ENCODE measurements at places on chromosomes 7 and 10.

DNA sequence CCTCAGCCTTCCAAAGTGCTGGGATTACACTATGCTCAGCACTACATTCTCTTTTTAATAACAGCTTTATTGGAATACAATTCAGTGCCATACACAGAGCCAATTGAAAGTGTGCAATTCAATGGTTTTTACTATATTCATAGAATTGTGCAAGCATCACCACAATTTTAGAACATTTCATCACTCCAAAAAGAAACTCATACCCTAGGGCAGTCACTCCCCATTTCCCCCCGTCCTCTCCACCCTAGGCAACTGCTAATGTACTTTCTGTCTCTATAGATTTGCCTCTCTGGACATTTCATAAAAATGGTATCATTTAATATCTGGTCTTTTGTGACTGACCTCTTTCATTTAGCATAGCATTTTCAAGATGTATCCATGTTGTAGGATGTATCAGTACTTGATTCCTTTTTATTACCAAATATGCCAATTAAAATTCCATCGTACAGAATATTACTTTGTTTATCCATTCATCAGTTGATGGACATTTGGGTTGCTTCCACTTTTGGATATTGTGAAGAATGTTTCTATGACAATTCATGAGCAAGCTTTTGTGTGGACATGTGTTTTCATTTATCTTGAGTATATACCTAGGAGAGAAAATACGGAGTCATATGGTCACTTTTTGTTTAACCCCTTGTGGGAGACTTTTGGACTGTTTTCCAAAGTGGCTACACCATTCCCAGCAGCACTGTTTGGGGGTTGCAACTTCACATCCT lies 6.3 kb upstream of the XPNPEP1 start:
- no peak for DNase-seq

GRCh38 chr7:75815418-75816064 lies 1.9 kb upstream of the CCL24 start:
- no peak for DNase-seq

- peak; percentile 39 for DNase-seq
These were observed 36.0 kb downstream of the AGAP3 start for GRCh38 chr7:151122276-151122675.

- peak; percentile 27 for DNase-seq
These were observed 520 bp downstream of the MOSPD3 start for GRCh38 chr7:100612730-100613390.

DNA sequence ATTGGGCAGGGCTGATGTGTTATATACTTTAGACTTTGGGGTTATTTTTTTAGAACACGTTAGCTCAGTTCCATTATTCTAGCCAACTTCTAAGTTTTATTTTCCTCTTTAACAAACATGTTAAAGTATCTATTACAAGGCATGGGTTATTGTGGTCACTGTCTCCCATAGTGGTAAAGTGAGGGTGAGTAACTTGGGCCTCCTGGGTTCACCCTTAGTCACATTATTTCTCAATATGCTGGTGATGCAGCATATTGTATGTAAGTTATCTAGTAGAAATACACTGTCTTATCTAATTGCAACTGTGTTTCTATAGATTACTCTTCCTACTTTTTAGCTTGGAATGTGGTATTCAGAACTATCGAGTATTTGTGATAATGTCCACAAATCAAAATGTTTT lies 65.9 kb downstream of the BBS9 start:
- DNase-seq: peak; percentile 88

DNA sequence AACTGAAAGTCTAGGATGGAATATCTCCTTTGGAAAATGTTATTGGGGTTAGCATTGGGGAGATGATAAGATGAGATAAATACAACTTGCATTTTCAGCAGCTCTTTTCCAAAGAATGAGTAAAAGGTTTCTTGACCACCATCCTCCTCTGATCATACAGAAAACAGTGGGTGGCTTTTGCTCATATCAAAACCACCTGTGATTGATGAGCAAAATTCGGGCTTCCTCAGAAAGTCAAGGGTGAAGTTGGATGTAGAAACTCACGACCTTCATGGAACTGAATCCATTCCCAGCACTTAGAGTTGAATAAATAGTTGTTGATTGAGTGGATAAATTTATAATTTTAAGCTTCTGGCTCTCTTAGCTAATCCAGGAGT lies 158.4 kb downstream of the DNAJB6 start:
- DNase-seq: no peak

DNA sequence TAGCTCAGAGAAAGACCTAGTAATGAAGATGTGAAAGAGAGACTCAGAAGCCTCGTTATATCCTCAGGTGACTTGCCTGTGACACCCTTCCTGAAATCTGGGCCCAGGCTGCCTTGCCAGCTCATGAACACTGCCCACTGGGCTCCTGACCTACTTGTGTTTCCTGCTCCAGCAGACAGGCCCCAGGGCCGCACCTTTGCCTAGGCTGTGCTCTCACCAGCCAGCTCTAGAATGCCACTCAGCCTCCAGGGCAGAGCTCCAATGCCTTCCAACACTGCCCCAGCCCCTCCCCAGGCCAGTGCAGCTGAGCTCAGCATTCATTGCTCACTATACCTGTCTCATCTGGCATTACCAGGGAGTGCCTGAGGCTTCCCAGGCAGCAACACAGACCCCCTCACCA lies 94.3 kb downstream of the DLG5 start:
- peak; percentile 62 for DNase-seq

- no peak for DNase-seq
These were observed 374.5 kb downstream of the PHTF2 start for GRCh38 chr7:78172933-78173591.

- no peak for DNase-seq
These were observed 190.0 kb upstream of the KLF6 start for GRCh38 chr10:3975016-3975415.

DNA sequence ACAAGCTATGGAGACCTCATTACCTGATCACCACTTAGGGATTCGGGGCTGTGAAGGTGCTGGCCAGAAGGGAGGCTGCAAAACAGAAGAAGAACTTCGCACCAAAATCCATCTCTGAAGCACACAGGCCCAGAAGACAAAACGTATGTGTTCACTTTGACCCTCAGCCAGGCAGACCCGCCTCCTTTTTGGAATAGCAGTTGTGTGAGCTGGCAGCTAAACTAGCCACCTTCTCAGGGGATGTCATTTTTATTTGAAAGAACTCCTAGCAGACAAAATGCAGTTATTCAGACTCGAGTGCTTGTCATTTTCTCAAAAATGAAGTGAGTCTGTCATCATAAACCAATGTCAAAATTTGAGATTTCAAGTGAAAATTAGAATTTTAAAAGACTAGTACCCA lies 71.7 kb downstream of the TNS3 start:
- no peak for DNase-seq

GRCh38 chr7:33816106-33816505 lies 89.2 kb upstream of the BMPER start:
- no peak for DNase-seq

DNA sequence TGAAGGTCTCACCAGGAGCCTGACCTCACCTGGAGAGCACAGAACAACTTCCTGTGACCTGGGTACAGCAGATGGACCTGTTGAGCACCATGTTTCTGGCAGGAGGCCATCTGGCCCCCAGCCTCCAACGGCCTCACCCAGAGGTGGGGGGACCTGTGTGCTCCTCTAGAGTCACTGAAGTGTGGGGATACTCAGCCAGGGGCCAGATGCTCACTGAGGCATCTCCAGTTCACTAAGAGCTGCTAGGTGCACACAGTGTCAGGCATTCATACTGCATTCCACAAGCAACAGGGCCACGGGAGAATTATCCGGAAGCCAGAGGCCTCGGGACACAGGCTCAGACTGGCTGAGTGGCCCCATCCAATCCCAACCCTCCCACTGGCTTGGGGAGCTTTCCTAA lies 161.4 kb downstream of the TCERG1L start:
- no peak for DNase-seq

DNA sequence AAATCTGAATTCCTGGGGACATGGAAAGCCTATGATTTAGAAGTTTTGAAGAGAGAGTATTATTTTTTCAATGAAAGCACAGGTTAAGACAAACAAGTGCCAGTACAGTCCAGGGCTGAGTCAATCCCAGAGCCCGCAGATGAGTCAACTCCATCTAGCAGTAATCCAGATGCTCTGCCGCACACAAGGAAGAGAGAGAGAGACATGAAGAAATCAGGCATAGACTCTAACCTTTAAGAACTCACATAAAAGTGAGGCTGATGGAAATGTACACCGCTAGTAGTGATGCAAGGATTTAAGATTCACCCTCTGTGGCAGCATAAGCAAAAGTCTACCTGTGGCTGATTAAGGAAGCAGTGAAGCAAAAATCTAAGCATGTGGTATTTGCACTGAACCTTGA lies 651.5 kb downstream of the TNS3 start:
- DNase-seq: peak; percentile 95

DNA sequence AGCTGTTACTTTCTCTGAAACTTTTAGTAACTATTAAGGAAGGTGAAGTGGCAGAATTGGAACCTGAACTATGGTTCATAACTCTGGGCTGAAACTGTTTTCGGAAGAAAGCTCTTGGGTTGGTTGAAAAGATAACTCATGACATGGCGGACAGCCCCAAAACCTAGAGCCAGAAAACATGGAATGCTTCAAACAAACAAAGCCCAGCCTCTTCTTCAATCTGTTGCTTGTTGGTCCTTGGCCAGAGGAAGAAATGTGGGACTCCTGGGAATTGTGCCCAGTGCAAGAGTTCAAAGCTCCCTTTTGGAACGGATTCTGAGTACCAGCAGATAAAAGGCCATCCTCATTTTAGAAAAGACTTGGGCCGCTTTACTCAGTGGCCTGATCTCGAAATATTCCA lies 52.9 kb upstream of the CACNB2 start:
- no peak for DNase-seq

GRCh38 chr10:77393821-77394501 lies 243.6 kb downstream of the KCNMA1 start:
- DNase-seq: peak; percentile 82

DNA sequence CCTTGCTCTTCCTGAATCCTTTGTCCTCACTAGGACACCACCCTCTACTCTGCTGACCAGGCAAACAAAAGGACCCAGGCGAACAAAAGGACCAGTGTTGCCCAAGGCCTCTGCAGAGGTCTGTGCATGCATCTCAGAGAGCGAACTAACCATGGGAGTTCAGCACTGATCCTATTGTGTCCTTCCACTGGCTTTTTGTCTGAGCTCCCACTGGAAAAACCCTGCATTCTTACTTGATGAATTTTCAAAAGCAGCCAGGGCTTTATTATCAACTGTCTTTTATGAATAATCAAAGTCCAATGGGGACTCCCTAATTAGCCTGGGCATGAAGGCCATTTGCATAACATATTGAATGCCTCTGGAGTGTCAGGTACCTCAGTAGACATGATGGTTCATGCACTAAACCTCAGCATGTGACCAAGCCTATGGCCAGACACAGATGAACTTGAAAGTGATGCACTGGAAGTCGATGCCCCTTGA lies 140.6 kb downstream of the KCNMA1 start:
- peak; percentile 52 for DNase-seq

GRCh38 chr10:88944813-88945212 lies 7.8 kb downstream of the ACTA2 start:
- no peak for DNase-seq

DNA sequence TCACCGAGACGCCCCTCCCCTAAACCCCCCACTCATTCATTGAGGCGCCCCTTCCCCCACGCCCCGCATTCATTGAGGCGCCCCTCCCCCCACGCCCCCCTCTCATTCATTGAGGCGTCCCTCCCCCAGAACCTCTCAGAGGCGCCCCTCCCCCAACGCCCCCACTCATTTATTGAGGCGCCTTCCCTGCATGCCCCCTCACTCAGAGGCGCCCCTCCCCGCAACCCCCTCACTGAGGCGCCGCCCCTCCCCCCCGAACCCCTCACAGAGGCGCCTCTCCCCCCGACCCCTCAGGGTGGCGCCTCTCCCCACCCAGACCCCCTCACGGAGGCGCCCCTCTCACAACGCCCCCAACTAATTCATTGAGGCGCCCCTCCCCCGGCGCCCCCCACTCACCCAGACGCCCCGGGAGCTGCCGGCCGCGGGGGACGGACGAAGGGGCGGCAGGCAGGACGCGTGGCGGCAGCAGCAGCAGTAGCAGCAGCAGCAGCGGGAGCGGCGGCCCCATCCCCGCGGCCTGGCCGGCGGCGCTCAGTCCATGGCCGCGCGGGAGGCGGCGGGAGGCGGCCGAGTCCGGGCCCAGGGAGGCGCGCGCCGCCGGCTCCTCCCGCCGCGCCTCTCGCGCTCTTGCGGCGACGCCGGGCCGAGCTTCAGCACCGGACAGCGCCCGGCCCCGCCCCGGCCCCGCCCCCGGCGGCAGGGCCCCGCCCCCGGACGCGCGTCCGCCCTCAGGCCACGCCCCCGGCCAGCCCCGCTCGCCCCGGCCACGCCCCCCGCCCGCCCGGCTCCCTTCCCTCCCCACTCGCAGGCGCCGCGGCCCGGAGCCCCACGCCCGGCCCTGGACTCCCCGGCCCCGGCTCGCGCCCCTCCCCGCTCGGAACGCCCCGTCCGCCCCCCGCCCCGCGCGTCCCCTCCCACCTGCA lies at the start of gene PTPRN2:
Gene PTPRN2, minus strand, starts transcription at position 662 of the 923 bp plus-strand sequence.
- DNase-seq: peak; percentile 60

DNA sequence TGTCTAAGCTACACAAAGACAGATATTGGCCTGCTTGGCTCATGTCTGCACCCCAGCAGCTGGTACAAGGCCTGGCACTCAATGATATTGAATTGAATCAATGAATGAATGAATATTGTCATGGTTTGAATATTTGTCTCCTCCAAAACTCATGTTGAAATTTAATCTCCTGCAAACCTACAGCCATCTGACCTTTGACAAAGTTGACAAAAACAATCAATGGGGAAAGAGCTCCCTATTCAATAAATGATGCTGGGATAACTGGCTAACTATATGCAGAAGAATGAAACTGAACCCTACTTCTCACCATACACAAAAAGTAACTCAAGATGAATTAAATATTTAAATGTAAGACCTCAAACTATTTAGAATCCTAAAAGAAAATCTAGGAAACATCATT lies 144.7 kb downstream of the CYP26A1 start:
- no peak for DNase-seq

- no peak for DNase-seq
These were observed 308.4 kb downstream of the RPS24 start for GRCh38 chr10:78341953-78342614.

DNA sequence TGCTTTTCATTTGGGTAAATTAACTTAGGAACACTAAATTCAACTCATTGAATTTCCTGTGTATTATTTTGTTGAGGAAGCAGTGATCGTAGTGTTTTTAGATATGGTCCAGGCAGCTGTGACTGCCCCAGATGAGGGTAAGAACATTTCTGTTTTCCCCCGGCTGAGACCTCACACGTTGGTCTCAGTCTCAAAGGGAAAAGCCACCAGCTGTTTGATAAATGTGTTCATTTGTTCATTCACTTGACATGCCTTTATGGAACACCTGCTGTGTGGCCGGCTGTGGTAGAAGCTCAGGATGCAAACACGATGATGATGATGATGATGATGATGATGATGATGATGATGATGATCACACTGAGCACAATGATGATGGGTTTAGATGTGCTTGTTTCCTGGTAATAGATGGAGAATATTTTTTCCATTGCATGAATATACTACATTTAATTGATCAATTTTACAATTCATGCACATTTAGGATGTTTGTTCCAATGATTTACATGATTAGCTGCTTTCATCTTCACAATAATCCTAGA lies 125.6 kb upstream of the ZNF32 start:
- DNase-seq: no peak

Data from epithelial cell of esophagus (primary cell).